ENCODE measurements at places on chromosomes 16 and 17.

DNA sequence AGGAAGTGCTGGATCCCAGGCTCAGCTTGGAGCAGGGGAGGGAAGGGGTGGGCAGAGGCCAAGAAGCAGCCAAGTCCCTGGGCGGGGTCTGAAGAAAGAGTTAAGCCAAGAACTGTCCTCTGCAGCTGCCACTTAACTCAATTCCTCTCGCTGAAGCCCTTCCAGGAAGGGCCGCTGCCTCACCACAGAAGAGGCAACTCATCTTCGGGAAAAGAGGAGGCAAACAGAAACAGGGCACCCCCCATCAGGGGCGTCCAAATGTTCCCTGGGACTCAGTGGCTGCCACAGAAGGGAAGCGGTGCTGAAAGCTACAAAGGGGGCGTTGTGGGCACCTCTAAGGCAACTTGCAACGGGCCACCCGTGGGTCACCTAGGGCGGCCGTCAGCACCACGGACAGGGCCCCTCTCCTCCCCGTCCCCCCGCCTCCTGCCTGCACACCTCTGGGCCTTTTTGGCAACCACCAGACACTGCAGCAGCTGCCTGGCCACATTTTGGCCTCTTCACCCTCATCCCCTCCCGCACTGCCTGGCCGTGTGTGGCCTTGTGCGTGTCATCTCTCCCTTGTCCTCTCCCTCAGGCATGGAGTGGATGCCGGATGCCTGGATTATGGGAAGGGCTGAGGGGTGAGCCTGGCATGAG, 2.5 kb downstream of the TLCD3B start:
- no peak for DNase-seq

- no peak for DNase-seq
Measured at GRCh38 chr16:60031740-60032139, 1297.6 kb upstream of the GOT2 start.

DNA sequence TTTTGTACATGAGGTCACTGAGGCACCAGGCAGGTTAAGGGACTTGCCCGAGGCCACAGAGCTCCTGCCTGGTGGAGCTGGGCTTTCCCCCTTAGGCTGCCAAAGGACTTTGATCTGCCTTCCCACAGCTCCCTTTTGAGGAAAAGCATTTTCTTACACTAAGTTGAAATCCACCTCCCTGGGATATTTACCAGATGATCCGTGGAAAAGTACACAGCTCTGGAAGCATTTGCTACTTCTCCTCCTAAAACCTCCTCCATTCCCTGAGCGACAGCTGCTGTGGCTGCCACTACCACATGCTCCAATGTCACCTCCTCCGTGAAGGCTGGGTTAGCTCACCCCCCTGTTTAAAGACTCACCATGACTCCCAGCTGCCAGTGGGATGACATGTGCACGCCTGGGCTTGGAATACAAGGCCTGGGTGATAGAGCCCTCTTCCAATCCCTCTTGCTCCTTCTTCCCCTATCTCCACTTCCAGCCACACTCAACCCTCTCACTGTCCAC, 1.2 kb upstream of the MPRIP start:
- DNase-seq: no peak

DNA sequence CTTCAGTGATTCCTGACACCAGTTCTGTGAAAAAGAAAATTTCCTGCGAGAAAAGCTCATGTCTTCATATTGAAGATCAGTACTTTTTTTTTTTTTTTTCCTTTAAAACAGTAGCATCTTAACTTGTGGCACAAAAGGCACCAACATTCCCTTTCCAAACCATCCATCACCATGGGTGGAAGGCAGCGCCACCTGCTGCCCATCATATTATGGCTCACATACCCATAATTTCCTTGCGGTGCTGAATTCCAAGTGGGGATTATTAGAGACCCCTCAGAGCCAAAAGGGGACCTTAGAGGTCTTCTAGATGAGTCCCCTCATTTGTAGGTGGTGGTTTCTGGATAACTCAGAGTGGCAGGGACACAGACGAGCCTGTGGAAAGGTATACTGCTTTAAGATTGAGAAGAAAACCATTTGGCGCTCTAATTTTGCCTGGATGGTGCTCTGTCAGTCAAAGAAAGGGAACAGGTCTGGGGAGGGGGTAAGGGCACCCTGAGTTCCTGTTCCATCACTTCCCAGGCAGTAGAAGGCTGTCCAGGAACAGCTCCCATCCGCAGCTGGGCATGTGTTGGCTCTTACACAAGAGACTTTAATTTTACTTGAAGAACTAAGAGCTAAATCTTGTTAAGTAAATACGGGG, 7.9 kb upstream of the SOST start:
- DNase-seq: peak; percentile 35

- DNase-seq: no peak
Measured at GRCh38 chr17:33137426-33137825, 145.8 kb downstream of the SPACA3 start.

DNA sequence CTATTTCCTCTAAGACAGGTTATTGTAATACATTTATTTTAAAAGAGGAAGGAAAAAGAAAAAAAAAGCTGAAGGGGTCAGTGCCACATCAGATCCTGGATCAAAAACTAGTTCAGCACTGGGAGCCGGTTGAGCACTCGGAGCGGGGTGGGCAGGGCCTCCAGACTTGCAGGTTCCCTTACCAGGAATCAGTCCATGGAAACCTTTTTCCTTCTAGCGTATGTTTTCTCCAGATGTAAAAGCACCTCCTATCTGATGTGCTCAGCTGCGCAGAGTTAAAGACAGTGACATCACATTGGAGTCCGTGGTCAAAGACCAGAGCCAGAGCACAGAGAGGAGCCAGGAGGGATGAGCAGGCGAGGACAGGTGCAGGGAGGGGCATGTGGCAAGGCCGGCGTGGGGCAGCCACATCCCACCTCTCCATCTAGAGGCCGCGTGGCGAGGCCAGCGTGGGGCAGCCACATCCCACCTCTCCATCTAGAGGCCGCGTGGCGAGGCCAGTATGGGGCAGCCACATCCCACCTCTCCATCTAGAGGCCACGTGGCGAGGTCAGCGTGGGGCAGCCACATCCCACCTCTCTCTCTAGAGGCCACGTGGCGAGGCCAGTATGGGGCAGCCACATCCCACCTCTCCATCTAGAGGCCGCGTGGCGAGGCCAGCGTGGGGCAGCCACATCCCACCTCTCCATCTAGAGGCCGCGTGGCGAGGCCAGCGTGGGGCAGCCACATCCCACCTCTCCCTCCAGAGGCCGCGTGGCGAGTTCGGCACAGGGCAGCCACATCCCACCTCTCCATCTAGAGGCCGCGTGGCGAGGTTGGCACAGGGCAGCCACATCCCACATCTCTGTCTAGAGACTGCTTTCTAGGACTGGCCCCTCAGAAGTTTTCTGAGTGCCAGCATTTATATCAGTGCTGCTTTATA, 166.8 kb upstream of the CHMP6 start:
- DNase-seq: no peak

- no peak for DNase-seq
Measured at GRCh38 chr17:13153036-13153435, 135.2 kb upstream of the ELAC2 start.

- DNase-seq: no peak
Measured at GRCh38 chr16:75203667-75204409, 3.1 kb downstream of the CTRB2 start.

DNA sequence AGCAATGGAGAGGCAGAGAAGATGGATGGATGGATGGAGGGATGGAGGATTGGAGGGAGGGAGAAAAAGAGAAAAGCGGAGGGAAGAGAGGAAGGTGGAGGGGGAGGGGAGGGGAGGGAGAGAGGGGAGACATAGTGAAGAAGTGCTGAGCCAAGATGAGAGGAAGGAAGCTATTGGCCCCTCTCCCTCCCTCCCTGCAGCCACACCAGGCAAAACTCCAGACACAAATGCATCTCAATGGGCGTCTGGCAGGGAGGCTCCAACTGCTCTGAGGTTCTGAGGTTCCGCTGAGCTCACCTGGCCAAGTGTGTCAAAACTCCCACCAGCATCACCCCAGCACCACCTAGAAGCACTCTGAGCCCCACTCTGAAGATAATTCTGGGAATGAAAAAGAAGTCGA, 26.9 kb upstream of the PHB1 start:
- no peak for DNase-seq

DNA sequence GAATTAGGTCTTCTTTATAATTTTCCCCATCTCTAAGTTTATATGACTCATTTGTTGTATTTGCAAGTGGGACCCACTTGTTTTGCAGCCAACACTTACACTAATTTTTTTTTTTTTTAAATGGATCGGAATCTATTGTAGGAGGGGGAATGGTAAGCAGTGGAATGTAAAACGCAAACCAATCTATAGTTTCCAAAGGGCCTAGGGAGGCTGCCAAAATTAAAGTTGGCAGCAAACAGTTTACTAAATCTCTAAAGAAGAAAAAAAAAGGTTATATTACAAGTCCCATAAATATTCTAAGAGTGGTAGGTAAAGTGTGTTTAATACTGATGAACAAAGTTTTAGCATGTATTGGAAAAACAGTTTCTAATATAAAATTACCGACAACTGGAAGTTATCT, 416.8 kb upstream of the SALL1 start:
- DNase-seq: no peak

DNA sequence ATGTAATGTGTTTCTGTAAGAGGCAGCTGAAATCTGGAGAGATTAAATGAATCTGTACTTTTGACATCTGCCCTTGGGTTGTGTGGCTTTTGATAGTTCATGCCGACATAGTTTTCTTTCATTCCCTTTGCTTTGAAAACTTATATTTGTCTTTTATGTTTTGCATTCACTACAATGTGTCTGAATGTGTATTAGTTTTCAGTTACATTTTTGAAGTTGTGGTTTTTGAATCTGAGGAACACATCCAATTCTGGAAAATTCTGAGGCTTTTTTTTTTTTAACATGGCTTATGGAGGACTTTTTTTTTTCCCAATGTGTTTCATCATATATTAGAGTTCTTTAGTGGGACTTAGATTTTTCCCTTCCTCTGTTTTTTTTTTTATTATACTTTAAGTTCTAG, 683.7 kb upstream of the SOX9 start:
- DNase-seq: no peak

DNA sequence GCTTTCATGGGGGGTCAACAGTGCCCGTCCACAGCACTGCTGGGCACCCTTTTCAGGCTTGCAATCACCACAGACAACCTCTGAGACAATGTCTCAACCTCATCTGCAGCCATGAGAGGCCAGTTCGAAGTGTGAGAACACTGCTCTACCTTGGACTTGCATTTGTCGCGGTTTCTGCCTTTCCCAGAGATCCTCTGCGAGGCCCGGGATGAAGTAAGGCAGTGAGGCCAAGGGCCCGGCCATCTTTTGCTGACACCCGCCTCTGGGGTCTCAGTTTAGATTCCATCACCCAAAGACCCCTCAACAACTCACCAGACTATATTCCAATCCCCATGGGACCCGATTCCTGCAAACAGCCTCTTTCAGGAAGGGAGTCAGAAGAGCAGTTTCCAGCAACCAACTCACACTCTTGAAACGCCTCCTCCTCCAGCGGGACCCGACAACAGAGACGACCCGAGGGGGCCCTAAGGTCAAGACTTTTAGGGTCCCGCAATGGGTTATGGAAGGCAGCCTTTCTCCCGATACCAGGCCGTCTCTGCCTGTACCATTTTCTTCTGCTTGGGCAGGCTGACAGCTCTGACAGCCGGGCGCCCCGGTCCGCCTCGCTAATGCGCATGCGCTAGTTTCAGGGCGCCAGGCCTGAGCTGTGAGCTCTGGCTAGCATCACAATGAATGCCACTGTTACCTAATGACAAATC, 576.0 kb downstream of the KCNJ18 start:
- DNase-seq: no peak

DNA sequence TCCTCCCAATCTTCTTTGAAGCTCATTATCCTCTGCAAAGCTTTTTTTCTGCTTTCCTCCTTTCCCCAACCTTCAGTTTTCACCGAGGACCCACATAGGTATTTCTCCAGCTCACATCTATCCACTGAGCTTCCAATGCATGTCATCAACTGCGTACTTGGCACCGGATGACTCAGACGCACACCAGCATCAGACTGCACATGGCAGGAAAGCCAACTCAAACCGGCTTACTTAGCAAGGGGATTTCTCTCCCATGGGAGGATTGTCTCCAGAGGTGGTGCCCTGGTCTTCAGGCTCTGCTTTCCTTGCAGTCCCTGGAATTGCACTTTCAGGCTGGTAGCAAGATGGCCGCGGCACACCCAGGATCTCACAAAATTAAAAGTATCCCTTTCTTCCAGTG, 1.7 kb upstream of the AKTIP start:
- DNase-seq: no peak

DNA sequence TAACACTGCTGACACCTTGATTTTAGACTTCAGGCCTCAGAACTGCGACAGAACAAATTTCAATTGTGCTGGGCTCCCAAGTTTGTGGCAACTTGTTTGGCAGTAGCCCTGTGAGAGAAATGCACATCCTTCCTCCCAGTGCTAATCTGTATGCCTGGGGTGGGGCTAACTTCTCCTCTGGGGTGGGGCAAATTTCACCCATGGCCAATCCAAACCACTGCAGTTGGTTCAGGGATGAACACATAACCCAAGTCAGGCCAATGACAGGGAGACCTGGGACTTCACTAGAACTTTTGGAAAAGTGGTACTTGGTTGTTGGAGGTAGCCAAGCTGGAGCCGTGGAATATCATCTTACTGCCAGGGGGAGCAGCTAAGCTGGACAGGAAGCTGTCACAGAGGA, 56.3 kb downstream of the ABCC6 start:
- DNase-seq: no peak

DNA sequence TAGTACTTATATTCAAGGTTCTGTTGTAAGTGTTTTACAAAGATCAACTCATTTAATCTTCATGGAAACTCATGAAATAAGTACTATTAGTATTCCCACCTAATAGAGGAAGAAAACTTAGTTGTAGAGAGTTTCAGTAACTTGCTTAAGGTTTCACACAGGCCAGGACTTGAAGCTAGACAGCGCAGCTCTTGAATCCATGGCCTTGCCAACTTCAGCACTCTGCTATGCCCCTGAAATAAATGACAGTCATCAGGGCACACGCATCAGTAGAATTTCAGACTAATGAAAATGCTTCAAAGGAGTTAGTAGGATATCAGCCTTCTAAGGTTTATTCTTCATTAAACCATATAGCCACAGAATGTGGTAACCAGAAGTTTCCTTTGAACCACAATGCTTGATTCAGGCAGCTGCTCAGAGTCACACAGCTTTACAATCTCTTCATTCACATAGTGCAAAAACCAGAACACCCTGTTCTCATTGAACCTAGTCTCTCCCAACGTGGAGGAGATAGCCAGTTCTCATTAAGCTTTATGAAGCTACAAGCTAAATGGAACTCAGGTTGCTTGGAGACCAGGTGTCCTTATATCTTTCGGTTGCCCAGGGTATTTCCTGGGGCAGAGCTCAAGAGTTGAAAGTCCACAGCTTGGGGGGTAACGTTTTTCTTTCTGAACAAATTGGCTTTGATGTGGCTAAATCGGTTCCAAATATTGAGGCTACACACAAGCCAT, 39.7 kb downstream of the KCNJ2 start:
- DNase-seq: no peak

DNA sequence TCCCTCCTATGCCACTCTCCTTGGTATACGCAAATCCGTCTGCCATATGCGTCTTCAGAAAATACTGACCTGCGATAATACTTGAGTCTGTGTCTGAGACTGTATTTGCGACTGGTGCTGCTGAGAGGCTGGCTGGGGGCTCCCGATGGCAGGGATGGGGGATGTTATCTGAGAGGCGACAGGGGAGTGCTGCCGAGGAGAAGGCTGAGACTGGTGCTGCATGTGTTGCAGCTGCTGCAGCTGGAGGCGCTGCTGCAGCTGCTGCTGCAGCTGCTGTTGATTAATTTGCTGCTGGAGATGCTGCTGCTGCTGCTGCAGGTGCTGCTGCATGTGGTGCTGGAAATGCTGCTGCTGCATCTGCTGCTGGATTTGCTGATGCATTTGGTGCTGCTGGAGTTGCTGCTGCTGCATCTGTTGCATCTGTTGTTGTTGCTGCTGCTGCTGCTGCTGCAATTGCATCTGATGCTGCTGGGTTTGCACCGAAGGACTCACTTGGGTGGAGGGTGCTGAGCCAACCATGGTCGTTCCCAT, 107.7 kb downstream of the TOX3 start:
- no peak for DNase-seq

- DNase-seq: no peak
Measured at GRCh38 chr17:38877130-38877851, 7.4 kb downstream of the LASP1 start.
